ENCODE measurements at places on chromosomes 5 and 9.

GRCh38 chr9:19493174-19493811 lies 84.5 kb downstream of the ACER2 start:
- H3K4me1 ChIP-seq = peaks cover 14% of the 10 kb centered on the region
- DNase-seq = peak; percentile 38
- H3K27me3 ChIP-seq = peaks cover 15% of the 10 kb centered on the region
- no peaks in the 10 kb centered on the region for H3K36me3 ChIP-seq
- H3K27ac ChIP-seq = no peak overlapping the region

DNA sequence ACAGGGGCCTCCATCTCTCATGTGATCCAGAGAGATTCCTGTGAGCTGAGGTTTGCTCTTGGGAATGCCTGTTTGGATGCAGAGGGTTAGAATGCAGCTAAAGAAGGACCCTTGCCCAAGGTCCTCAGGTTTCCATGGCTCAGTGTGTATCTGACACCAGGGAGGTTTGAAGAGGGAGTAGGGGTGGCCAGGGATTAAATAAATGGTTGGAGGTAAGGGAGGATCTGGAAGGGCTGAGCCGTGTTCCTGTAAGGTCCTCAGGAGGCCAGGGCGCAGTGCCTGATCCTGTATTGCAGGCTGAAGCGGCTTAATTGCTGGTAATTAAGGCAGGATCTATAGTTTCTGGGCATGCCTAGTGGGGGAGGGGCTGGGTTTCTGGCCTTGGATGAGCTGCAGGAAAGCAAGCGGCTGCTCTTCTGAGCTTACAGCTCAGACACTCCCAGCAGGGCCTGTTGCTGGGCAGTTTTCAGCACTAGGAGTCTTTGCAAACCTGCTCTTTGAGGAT lies 41.5 kb upstream of the MAP1B start:
- no peak for DNase-seq
- no peak overlapping the region for H3K4me3 ChIP-seq
- H3K4me1 ChIP-seq = no peaks in the 10 kb centered on the region
- H3K27me3 ChIP-seq = peaks cover 13% of the 10 kb centered on the region
- no peaks in the 10 kb centered on the region for H3K36me3 ChIP-seq

DNA sequence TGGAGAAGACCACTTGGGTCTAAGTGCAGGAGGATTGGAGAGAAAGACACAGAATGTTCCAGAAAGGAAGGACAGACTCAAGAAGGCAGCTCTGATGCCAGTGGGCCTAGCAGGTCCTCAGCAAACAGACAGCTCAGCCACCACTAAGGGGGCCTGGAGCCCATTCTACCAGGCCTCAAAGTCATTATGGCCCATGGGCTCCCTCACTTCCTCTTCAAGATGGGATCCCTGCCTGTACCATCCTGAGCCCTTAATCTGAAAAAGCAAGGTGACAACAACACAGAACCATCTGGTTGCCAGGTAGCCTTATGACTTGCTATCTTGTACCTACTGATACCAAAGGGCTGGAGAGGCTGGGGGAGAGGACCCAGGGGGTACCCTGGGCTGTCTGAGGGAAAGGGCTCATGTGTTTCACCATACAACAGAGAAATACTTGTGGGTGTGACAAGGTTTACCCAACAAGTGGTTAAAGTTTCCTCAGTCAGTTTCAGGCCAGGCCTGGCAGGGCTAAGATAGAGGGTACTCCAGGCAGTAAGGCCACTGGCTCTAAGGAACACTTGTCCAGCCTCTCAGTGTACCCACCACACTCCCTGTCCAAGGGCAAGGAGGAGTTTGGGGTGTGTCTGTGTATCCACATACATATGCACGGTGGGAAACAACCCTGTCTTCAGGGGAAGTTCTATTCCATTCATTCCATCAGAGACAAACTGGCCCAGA lies 30.7 kb downstream of the TCF7 start:
- H3K36me3 ChIP-seq = peaks cover 24% of the 10 kb centered on the region
- peak overlapping the region; percentile 76 for H3K27ac ChIP-seq
- no peaks in the 10 kb centered on the region for H3K27me3 ChIP-seq
- no peak overlapping the region for H3K4me3 ChIP-seq
- no peak for DNase-seq

GRCh38 chr5:81140441-81140840 lies 92.7 kb upstream of the CKMT2 start:
- H3K27me3 ChIP-seq = no peaks in the 10 kb centered on the region
- DNase-seq = no peak
- no peak overlapping the region for H3K27ac ChIP-seq
- peaks cover 3% of the 10 kb centered on the region for H3K4me1 ChIP-seq

Measured in activated naive CD8-positive, alpha-beta T cell treated with anti-CD3 and anti-CD28 coated beads for 36 hours (primary cell).